Ascending aorta (tissue), 2 donors: ENCODE measurements at places on chromosomes 7 and 10.

DNA sequence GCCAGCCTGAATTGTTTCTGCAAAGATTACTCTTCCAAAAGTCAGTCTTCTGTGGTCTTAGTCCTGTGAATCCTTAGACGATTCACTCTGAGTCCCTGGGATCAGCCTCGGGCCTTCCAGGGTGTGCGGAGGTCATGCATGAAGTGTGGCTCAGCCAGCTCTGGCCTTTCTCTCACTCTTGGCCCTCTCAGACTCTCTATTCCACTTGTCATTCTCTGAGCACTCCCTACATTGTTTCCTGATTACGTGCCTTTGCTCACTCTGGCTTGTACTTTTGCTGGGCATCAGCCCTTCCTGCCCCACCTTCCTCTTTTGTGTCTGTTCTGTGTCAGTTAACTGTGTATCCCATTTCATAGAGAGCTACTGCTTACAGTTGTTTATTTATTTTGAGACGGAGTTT, 36.0 kb downstream of the CCNY start:
- DNase-seq: no peak

- no peak for DNase-seq
Observed at GRCh38 chr10:112265745-112266144, 17.5 kb upstream of the TECTB start.

DNA sequence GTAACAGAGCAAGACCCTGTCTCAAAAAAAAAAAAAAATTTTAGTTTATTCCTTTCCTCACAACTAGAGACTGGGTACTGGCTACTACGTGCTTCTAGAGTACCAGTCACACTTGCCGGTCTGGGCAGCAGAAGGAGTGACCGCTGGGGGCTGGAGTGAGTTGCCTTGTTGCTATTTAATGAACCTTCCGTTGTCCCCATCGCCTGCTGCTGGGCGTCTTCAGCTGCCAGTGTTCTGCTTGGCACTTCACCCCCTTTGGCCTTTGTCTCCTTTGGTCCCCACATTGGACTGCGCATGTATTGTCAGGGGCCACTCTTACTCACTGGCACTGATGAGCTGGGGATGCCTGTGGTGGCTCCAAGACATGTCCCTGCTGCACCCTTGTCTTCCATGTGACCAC, 110.6 kb downstream of the CLEC2L start:
- DNase-seq: no peak

- DNase-seq: no peak
Observed at GRCh38 chr10:22805304-22805703, 90.9 kb upstream of the PIP4K2A start.

DNA sequence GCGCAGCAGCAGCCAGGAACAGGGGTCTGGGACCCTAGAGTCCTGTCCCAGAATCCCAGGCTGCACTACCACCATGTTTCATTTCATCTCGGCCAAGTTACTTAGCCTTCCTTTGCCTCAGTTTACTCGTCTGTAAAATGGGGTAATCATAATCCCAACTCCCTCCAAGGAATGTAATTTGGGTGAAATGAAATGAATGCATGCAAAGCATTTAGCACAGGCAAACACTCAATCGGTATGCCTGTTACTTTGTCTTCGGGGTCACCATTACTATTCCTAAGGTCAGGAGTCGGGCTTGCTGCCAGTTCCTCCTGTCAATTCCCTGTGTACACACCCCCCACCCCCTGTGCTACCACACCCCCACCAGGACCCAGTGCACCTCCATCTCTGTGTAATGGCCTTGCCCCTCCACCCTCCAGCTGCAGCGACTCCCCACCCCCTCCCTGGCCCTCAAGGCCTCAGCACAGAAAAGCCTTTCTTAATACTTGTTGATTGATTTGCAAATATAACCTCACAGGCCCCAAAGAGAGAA, 1.7 kb downstream of the TNS3 start:
- DNase-seq: no peak

- DNase-seq: no peak
Observed at GRCh38 chr7:131845573-131846314, 289.3 kb upstream of the PODXL start.

- DNase-seq: no peak
Observed at GRCh38 chr7:131183611-131184119, 144.0 kb upstream of the MKLN1 start.

GRCh38 chr10:132149917-132150316, 36.8 kb upstream of the DPYSL4 start:
- no peak for DNase-seq

DNA sequence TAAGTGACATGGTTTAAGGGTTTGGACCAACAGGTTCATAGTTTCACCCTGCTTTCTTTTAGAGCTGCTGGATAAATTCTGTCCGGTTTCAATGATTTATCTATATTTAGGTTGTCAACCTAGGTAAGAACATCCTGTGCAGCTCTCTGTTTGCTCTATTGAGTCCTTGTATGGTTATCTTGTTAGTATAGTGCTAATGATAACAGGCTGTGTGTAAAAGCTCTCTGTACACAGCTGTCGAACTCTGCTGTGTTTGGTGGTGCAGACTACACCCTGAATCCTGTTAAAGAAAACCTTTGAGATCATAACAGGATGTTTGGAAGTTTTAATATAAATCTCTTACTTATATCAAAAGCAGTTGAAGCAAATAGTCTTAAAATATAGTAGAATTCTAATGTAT, 219.2 kb downstream of the SDK1 start:
- DNase-seq: no peak

GRCh38 chr7:28586736-28587135, 174.4 kb downstream of the CREB5 start:
- DNase-seq: no peak

DNA sequence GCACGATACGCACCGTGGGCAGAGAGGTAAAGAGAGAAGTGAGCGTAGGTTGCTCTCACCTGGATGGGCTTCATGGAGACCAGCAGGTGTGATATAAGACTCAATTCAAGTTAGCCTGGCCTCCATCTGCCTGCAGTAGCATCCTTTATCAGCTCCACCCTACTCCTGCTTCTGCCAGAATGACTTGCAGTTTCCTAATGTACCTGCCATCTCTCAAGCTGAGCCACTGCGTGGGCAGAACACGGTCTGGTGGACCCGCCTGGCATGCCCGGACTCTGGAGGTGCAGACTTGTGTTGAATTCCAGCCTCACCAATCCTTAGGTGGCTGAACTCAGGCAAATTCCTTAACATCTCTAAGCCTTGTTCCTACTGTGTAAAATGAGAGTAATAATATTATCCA, 64.3 kb downstream of the STEAP1B start:
- no peak for DNase-seq

DNA sequence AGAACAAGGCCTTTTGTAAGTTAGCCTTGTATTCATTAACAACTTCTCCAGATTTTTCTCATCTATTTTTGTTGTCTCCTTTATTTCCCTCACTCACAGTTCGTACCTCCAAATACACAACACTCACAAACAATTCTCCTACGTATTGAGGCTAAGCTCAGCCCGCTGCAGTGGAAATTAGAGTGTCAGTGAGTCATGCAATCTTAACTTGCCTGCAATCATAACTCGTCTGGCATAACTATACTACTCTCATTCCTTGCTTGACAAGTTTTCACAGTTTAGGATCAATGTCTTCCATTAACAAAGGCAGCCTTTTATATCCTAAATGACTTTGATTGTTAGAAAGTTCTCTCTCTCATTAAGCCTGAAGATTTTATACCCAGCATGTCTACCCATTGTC, 23.8 kb downstream of the TMEM196 start:
- no peak for DNase-seq

DNA sequence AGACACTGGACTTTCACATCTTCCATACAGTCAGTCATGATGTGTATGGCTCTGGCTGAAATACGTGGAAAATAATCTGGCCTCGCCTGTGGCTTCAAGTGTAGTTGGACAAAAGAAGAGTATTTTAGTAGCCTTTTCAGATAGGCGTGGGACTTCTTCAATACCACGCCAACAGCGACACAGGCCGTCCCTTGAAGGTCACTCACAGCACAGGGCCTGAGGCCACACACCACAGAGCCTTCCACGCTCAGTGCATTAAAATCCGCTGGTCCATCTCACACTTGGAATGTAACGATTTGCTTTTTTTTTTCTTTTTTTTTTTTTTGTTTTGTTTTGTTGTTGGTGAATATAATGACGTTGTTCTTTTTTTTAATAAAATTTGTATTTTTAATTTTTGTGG, 51.8 kb upstream of the SUN1 start:
- DNase-seq: no peak

DNA sequence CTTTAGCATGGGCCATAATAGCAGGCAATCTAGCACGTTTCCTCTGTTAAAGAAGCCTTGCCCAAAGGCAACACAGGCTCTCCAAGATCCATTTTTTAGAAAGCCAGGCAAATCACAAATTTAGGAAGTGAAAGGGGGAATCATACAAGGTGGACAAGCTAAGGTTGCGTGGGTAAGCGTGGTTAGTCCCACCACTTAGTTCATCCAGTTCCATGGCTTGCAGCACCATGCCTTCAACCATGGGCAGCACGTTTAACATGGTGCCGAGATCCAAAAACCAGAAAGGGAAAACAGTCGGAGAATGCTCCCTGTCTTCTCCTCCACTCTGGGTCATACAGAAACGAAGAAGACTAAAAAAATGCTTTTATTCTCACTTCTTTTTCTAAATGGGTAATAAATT, 234.4 kb upstream of the IMMP2L start:
- DNase-seq: no peak

GRCh38 chr7:50189371-50189770, 96.3 kb upstream of the ZPBP start:
- no peak for DNase-seq

DNA sequence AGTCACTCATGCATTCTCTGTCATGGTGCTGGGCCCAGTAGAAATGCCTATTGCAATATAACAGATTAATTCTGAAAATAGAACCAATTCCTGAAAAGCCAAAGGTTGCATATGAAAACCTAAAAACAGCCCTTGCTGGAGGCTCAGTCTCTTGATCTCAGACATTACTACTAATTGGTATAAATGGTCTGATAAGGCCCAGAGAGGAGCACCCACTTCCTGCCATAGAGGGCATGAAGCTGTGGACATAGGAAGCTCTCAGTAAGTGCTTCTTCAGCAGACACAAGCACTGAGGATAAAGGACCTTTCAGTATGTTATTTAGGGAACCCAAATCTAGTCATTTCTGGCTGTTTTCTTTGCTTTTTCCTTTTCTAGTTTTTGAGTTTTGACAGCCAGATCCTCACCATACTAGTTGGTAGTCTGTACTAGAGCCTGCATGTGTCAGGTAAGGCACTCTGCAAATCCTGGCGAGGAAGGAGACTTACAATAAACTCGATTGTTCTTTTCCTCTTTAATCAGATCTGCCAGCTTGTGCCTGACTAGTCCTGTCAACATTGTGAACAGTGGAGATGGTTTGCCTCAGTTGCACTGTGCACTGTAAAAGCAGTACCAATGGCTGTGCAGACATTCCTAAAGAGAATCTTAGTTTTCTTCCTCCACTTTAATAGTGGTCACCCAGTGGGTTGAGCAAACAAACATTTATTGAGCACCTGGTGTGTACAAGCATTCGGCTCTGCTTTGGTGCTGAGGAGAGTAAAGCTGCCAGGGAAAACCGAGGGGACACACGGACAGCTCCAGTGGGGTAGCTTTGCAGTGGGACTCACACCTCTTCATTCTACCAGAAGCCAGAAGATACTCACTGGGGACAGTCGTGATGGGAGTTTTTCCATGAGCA, 140.9 kb downstream of the CHN2 start:
- DNase-seq: no peak

GRCh38 chr10:108633046-108633445, 1290.3 kb downstream of the XPNPEP1 start:
- DNase-seq: no peak

DNA sequence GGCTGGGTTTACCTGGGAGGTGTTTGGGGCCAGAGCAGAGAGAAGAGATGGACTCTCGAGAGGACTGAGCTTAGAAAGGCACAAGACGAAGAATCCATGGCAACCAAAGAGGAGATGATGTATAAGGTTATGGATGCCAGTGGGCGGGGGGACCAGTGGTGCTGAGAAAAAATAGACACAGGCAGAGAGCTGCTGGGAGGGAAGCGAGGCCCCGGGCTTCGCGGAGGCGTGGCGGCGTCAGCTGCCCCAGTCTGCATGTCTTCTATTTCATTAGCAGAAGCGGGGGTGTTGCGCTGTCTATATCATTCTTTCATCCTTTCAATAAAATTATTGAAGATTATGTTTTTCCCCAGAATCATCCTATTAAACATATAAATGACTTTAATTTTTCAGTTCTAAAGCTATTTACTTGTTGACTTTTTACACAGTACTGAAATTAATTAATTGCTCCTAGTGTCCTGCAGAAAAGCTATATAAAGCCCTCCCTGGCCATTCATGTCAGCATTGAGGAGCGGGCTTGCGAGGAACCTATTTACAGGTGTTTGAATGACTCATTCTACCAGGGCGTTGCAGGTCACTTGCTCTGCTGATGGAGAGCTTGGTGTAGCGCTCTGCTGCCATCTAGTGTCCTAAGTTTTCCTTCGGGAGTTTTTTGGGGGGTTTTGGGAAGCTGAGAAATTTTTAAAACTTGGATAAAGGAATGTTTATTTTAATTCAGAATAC, 42.9 kb upstream of the BHLHA15 start:
- DNase-seq: no peak

DNA sequence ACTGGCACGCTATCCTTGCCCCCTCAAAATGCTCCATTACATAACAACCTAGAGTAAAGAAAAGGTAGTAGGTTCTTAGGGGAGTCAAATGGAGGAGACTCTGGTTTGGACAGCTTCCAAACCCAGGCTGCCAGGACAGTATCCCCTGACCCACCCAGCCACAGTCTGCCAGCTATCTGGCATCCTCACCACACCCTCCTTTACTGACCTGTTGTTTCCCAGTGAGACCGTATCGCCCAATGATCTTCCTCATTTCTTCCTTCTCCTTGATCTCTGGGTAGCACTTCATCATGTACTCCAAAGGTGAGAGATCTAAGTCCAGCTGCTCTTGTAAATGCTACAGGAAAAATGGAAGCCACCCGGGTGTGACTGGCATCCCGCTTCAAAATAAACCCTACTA, 5.1 kb upstream of the H2BK1 start:
- DNase-seq: no peak

GRCh38 chr7:143974459-143974858, 19.8 kb downstream of the OR2F1 start:
- DNase-seq: no peak

DNA sequence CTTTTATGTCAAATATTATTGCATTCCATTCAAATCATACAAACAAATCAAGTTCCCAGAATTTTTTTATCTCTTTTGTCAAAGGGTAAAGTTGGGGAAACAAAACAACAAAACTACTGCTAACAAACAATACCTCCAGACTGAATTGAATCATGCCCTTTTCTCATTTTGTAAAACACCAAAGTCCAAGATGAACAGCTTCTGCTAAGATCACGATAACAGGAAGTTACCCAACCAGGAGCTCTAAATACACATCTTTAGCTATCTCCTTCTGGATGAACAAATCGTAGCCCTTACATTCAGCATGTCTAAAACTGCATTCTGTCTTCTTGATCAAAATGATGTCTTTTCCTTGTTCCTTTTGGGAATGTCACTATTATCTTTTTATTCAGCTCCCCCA, 97.4 kb downstream of the CTTNBP2 start:
- no peak for DNase-seq
